Stimulated activated naive CD4-positive, alpha-beta T cell (primary cell): ENCODE measurements at places on chromosomes 4 and X.

DNA sequence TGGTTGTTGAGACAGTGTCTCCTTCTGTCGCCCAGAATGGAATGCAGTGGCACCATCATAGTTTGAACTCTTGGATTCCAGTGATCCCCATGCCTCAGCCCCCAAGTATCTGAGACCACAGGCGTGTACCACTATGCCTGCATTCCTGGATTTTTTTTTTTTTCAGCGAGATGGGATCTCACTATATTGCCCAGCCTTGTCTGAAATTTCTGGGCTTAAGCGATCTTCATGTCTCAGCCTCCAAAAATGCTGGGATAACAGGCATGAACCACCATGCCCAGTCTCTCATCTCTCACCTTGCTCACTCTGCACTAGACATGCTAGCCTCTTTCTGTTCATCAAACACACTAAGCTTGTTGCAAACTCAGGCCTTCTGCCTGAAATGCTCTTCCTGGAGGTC, 104.1 kb downstream of the UBE2K start:
- no peak for DNase-seq

DNA sequence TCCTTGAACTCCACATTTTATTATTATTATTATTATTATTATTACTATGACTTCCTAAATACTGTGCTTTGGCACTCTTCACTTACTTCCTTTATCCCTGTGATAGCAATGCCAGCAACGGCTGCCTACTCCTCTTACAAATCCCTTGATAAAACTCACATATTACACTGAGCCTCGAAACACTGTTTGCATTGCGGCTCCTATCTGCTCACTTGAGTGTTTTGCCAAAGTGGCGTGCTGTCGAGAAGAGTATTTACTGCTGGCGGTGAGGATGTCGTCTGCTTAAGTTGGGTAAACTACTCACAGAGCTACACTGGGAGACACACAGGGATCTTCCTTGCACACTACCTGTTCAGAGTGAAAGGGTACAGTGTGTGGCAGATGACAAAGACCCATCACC, 143.4 kb upstream of the VCX3A start:
- no peak for DNase-seq

- no peak for DNase-seq
These were observed 238.7 kb downstream of the DHRSX start for GRCh38 chrX:2261831-2262667.

DNA sequence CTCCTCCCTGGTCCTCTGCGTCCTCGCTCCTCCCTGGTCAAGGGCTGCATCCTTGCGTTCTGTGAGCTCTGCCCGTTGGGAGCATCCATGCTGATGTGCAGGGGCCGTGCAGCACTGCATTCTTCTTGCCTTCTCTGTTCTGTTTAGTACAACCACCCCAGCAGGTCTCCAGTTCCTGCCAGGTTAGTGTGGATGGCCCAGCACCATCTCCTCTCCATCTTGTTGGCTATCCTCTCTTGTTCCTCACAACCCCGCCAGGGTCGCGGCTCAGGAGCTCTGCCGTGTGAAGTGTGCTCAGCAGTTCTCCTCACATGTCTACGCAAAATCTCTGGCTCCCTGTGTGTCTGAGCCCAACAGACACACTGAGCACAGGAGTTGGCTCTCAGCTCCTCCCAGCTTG, 10.4 kb upstream of the MAEA start:
- DNase-seq, result no peak

DNA sequence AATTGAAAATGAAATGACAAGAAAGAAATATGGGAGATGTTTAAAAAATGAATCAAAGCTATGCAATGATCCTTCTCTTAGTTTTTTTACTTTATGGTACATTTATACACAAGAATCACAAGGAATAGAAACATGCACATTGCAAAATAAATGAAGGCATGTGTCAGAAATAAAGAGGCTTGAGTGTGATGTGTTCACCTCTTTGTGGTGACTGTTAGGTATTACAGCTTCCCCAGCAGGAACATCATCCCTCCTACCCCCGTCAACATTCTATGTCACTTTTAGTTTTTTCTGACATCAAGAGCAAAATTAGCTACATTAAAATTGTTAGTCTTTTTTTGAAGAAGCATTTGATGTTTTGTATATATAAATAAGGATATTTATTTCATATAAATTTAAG, 214.8 kb downstream of the SLC4A4 start:
- DNase-seq, result no peak

GRCh38 chr4:153933915-153934687, 145.2 kb upstream of the SFRP2 start:
- DNase-seq, result no peak

- no peak for DNase-seq
These were observed 109.6 kb downstream of the EFNB1 start for GRCh38 chrX:68938244-68939004.

- DNase-seq, result no peak
These were observed 64.6 kb upstream of the MTM1 start for GRCh38 chrX:150503898-150504219.

DNA sequence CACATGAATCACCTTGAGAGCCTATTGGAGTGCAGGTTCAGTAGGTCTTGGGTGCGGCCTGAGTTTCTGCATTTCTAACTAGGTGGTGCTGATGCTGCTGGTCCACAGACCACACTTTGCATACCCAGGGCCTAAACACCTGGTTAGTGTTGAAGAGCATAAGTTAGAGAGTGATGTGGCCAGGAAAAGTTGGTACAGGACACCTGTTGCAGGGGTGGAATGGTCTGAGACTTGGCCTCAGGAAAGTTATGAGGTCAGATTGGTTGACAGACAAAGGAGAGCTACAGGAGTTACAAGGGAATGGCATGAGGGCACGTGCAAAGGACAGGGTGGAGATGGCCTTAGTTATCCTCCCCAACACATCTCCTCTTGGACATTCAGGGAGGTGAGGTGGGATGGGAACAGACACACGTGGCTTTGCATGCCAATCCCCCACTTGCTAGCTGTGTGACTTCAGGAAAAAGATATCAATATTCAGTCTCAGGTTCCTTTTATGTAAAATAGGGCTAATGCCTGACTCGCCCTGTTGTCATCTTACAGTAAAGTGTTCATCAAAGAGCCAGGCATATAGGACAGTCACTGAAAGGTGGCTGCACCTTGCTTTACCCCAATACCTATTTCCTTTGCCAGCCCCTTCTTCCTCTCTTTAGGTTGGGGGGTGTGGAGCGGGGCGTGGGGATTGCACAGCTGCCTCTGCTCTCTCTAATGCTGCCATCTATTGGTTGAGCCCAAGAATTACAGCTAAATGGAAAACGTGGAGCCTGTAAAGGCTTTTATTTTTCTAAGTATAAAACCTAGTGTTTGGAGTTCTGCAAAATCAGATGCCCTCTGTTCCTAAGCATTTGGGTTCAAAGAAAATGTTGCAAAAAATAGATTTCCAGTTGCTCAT, 47.5 kb downstream of the ATG4A start:
- DNase-seq, result peak; percentile 1

DNA sequence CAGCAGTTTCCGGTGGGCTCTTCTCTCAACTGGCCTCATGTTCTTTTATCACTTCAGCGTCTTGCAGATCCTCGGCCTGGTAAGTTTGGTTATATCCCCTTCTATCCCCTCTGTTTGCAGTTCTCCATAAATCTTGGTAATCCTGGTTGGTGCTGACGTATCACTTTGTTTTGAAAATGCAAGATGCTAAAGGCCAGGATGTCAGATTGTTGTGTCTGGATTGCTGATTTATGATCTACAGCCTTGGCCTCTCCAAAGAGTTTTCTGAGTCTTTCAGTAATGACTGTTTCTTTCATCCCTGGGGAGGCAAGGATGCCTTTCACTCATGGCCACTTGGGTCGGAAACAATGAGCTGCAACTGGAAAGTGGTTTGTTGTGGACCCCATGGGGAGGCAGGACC, 146.4 kb downstream of the AMMECR1 start:
- no peak for DNase-seq

GRCh38 chr4:5052204-5052702, 973 bp downstream of the STK32B start:
- no peak for DNase-seq

- DNase-seq, result peak; percentile 5
These were observed 12.1 kb downstream of the LAMP2 start for GRCh38 chrX:120456973-120457372.

DNA sequence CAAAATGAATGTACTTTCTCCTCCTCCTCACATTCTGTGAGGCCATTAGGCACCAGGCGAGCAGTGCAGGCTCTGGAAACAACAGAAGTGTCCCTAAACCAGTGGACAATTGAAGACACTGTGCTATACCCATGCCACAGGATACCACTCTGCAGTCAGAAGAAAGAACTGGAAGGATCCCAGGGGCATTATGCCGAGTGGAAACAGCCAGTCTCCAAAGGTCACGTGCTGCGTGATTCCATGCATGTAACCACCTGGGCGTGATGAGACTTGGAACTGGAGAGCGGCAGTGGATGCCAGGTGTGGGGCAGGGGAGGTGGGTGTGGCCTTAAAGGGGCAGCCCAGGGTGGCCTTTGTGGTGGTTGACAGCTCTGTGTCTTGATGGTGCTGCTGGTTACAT, 139.4 kb downstream of the EVC2 start:
- no peak for DNase-seq

DNA sequence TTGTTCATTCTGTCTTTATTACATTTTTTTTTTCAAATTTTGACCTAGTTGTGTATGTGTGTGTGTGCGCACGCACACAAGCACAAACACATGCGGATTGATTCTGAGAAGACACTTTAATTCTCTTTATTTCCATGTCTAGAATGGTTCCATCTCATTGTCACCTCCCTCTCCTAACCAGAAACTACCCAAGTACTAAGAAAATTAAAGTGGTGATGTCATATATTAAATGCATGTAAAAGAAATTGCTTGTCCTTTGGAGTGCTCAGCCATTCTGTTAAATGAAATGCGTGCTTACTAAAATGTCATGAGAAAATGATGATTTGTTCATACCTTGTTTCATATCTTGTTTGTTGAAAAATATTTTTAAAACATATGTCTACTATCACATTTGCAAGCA, 1297.0 kb upstream of the TENM3 start:
- no peak for DNase-seq

- no peak for DNase-seq
These were observed 9.7 kb upstream of the MAGEA4 start for GRCh38 chrX:151902813-151903591.

DNA sequence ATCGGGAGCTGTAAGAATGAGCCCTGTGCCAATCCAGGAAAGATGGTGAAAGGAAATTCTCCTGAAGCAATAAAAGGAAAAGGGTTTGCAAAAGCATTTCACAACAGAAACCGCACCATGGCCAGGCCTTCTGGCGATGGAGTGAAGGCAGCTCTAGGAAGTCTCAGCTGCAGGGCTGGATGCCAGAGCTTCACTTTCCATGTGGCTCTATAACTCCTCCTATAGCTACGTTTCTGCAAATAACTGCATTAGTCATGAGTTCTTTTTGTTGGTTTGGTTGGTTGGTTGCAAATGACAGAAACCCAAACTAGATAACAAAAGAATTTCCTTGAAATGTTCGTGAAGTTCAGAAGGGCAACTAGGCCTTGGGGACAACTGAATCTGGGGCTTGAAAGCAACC, 84.6 kb downstream of the RELL1 start:
- DNase-seq, result no peak

DNA sequence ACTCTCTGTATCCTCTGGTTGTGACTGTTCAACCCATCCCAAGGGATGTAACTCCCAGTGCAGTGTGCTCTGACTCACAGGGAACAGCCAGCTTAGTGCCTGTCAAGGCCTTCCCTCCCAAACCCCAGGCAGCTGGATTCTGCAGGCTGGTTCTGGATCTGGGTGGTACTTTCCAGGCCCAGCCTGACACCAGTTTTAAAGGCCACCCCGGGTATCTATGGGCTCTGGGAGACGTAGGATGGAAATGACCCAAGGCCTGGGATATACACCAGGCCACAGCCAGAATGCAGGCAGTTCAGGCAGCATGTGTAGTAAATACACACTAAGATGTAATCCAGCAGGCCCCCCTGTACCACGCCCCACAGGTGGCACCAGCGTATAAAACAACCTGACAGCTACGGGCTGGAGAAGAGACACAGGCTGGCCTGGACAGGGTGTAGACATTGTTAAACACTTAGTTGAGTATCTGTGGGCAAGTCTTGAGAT, 64.2 kb downstream of the SPINK2 start:
- peak; percentile 57 for DNase-seq

DNA sequence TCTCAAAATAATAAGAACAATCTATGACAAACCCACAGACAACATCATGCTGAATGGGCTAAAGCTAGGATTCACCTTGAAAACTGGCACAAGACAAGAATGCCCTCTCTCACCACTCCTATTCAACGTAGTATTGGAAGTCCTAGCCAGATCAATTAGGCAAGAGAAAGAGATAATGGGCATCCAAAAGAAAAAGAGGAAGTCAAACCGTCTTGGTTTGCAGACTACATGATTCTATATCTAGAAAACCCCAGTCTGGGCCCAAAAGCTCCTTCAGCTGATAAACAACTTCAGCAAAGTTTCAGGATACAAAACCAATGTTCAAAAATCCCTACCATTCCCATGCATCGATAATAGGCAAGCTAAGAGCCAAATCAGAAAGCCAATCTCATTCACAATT, 59.0 kb downstream of the CHM start:
- no peak for DNase-seq
